Fibroblast of the aortic adventitia (primary cell): ENCODE measurements at places on chromosomes 1 and 21. TPM values are rescaled to one million over a fixed set of nuclear protein-coding genes. Genes with fewer than 3 reads are reported as not detected.

Gene NUP210L
- 0.09 TPM in 1 of 2 replicates, not detected in the other for total RNA-seq

Gene PROK1
- not detected in 2 replicates for total RNA-seq

Gene C1orf56
- 0.82 and 3.3 TPM in 2 replicates for total RNA-seq

Gene DHCR24
- 118 and 123 TPM in 2 replicates for total RNA-seq

Gene CSF3R
- not detected in 2 replicates for total RNA-seq

Gene FBLIM1
- 41.0 and 114 TPM in 2 replicates for total RNA-seq

Gene FMOD
- 6.6 and 9.1 TPM in 2 replicates for total RNA-seq

Gene CYP4B1
- total RNA-seq = not detected in 2 replicates

Gene SH2D2A
- total RNA-seq = not detected in 2 replicates

Gene ELAVL4
- total RNA-seq = not detected in 2 replicates

Gene RAB7B
- 4.3 and 7.4 TPM in 2 replicates for total RNA-seq

Gene TMEM51
- 1.4 and 6.5 TPM in 2 replicates for total RNA-seq

Gene AVPR1B
- not detected in 2 replicates for total RNA-seq

DNA sequence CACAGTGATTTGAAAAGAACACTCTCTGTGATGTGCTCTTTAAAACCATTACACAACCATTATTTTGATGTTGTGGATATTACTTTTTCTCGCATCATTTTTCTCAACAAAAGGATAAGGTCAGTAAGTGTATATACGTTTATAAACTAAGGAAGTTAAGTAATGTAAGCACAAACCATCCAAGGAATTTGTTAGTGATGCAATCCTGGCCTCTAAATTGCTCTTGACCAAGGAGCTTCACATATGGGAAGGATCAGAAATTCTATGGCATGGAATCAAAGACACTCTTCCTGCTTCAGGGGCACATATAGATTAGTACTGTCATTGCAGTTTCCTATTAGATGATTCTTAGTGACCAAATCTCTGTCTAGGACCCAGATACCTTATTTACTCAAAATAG is 3.6 kb upstream of the PPP2R5A start:
- DNase-seq = peak; percentile 59

GRCh38 chr1:20672265-20672632 is 11.1 kb upstream of the DDOST start:
- no peak for DNase-seq

DNA sequence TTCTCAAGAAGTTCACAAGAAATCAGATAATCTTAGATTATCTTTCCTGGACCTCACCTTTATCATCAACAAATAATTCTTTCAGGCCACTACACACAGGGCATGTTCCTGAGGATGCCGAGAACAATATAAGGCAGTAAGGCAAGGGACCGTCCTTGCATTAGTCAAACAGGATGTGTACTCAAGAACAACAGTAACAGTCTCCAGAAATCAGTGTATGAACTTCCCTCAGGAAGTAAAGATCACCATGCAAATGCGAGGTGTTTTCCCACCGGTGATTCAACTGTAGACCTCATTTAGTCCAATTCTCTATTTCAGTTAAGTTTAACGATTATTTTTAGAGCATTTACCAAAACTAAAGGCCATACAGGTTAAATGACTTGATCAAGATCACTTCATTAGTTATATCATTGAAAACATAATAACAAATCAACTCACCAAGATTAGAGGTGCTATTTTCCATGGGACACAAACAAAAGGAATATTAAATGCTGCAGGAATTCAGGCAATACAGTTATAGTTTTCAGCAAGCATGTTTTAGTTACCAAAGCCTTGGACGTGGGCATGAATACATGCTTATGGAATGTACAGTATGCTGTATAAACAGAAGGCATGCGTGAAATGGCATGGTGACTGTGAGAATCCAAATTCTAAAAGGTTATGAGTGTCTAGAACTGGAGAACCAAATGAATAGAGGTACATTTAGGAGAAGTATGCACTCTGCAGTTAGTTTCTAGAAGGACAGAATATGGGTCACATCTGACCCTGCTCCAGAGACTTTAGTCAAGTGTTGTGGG is 145.2 kb downstream of the TNR start:
- no peak for DNase-seq

DNA sequence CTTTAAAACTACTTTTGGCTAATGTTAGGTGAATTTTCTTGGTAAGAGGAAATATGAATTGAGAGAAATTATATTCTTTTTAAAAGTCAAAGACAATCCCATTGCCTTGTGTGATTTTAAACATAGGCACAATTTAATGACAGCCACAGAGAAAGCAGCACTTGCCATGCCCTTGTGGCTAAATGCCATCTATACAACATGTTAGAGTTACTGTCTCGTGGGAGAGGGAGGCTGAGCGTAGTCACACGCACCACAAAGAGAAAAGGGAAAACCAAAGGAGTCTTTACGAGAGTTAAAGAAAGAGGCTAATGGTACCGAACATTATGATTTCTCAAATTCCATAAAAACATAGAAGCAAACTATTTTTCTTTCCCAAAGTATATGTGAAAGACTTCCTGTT is 537.9 kb downstream of the PTPRC start:
- no peak for DNase-seq

- no peak for DNase-seq
Observed at GRCh38 chr1:6864166-6864565, 78.9 kb downstream of the CAMTA1 start.

DNA sequence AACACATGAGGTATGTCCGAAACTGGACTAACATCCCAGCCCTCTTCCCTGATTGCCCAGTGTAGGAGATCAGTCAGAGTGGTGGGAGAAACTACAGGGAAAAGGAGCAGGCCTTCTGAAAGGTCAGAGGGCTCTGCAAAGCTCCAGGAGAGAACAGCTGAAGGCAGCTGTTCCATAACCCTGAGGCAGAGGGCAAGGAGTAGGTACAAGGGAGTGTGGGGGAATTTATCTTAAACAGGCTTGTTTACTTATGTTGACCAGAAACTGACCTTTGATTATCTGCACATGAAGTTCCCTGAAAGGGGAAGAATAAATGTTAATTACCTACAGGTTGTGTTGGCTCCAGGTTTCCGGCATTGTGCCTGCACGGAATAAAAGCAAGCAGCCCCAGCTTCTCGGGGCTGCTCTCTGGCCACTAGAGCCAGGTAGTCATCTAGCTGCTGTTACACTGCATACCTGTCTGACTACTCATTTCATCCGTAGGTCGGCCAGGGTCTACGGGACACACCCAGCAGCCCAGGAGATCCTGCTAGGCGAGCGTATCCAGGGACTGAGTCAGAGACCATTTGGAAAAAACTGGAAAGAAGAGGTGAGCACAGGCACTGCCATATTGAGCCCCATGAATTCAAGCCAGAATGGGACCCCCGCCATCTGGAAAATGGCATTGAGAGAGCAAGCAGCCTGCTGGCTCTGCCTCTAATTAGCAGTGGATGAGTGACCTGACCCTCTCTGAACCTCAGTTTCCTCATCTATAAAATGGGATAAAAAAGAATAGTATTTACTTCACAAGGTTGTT is 14.9 kb upstream of the PAQR7 start:
- peak; percentile 27 for DNase-seq

GRCh38 chr1:156811168-156811567 is 5.5 kb downstream of the SH2D2A start:
- no peak for DNase-seq

- DNase-seq = peak; percentile 64
Observed at GRCh38 chr1:58545591-58546519, 671 bp downstream of the OMA1 start.

DNA sequence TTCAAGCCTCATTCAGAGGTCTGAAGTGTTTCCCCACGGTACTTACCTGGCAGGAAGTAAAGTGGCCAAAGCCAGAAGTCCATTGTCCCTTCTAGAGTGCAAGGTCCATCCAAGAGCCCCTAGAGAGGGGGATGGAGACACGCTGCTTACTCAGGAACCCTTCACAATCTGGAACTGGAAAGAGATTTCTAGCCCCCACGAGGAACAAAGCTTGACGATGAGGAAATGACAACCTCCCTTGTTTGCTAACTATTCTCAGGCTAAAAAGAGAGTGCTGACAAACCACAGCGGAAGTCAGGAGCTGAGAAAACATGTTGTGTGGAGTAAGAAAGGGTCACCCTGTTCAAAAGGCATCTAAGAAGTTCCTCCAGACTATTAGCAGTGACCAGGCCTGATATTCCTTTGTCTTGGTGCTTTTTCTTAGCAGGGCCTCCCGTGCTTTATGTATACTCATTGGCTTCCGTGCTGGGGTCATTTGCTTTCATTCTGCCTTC is at the start of gene FCMR:
Gene FCMR (minus strand): TSS at position 170 of the 494 bp plus-strand sequence. CDS start 87 bp downstream, at position 83.
- no peak for DNase-seq

DNA sequence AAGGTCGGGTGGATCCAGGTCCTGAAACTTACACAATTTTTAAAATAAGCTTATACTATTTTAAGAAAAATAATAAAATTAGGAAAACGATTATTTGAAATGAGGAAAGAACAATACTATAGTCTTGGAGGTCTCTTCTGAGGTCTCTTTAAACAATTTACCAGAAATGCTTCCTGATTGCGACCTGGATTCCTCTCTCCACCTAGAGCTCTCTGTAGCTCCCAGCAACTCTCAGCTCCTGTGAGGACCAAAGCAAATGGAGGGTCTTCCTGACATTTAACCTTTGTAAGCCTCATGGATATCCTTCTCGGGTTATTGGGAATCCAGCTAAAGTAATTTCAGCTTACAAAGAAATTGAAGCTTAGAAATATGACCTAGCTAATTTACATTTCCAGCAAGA is 886 bp downstream of the BTBD8 start:
- no peak for DNase-seq

GRCh38 chr1:224380003-224380402 is 23.3 kb downstream of the CNIH4 start:
- DNase-seq = no peak

DNA sequence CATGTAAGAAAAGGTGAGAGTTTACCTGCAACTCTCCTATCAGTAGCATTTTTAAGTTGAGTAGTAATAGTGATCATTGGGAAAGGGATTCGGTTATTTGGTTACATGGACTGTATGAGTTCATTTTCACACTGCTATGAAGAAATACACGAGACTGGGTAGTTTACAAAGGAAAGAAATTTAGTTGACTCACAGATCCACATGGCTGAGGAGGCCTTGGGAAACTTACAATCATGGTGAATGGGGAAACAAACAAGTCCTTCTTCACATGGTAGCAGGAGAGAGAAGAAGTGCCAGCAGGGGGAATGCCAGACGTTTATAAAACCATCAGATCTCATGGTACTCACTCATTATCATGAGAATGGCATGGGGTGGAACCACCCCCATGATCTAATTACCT is 59.3 kb upstream of the FBXO28 start:
- DNase-seq = no peak

DNA sequence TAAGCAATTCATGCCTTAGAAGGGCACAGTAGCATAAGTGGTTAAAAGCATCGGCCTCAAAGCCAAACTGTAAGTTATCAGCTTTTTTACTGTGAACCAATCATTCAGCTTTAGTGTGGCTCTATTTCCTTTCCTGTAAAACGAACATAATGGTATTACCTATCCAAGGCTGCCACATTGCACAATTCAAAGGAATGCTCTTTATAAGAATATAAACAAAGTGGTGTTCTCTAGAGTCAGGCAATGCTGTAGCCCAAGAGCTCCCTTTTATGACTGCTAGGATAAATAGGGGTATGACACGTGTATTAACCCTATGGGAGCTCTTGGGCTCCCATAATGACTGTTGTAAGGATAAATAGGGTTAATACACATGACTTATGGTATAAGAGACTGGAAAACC is 25.4 kb downstream of the INTS7 start:
- no peak for DNase-seq

- DNase-seq = peak; percentile 35
Observed at GRCh38 chr1:35807614-35808449, at the start of gene AGO4. Gene AGO4, plus strand, starts transcription at chr1:35808016. Its CDS starts 401 bp downstream, at chr1:35808417.

DNA sequence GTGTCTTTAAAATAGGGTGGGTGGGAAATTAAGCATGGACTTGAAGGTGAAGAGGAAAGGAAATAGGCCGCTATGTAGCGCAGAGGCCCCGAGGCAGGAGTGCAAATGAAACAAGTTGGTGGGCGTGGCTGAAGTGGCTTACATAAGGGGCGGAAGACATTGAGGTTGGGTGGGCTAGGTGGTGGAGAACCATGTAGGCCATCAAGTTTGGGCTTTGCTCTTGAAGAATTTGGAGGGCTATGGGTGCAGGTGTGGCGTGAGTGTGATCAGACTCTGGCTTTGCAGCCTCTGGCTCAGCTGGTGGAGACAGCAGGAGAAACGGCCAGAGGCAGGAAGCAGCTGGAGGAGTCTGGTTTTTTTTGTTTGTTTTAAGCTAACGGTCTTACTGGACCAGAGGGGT is 6.7 kb downstream of the SLFNL1 start:
- no peak for DNase-seq

DNA sequence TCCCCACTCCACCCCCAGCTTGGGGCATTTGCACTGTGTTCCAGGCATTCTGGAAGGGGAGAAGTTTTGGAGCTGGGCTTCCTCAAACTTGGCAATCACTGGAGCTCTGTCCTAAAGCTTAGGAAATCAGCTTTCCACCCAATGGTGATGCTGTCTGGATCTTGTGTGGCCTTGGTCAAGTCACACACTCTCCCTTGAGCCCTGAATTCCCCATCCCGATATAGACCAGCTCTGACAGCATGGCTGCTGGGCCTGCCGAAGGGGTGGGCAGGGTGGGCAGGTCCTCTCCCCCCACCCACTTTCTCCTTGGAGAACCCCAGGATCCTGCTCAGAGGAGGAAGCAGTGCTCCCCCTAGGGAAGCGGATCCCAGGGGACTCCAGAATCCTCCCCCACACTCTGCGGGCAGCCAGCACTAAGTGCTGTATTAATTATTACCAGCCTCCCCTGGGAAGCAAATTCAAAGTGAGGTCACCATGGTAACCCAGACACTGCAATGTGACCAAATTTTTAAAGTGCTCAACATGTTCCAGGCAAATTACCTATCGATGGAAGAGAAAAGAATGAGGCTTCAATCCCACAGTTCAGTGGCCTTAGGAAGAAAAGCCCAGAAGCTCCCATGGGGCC is 21.3 kb upstream of the LDLRAP1 start:
- DNase-seq = no peak

- DNase-seq = no peak
Observed at GRCh38 chr21:38905752-38906151, 100.0 kb downstream of the ETS2 start.

GRCh38 chr1:84884671-84885389 is 8.2 kb downstream of the LPAR3 start:
- peak; percentile 25 for DNase-seq

GRCh38 chr1:171740987-171741871 is 636 bp downstream of the VAMP4 start:
- peak; percentile 35 for DNase-seq

GRCh38 chr1:102942324-102942723 is 166.0 kb downstream of the COL11A1 start:
- no peak for DNase-seq

- no peak for DNase-seq
Observed at GRCh38 chr1:246483569-246483933, 23.5 kb downstream of the SMYD3 start.

DNA sequence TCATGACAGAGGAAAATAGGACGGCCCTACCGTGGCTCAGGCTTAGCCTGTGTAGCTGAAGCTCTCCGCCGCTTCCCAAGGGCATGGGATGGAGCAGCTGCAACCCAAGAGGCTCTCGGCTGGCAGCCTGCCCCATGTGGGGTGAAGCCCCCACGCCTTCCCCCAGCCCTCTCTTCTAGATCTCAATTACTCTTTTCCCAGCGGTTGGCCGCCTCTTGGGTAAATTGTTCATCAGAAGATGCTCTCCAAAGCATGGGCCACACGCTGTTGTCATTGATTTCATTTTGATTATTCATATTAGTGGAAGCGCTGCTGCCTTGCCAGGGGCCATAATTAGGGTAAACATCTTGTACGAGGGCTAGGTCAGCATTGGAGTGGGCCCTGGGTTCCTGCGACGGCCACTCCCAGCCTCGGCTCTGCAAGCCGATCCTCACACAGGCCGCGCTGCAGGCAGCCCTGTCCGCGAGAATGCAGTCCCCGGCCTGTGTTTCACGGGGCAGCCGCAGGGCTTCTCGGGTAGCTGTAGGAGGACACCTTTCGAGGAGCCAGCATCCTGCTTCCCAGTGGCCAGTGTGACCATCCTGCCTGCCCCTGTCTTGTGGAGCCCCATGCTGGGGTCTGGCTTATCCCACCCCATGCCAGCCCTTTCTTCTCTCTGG is 114.4 kb upstream of the VAMP3 start:
- no peak for DNase-seq
